Smooth muscle cell of trachea (primary cell): ENCODE measurements at places on chromosomes 13 and 19. TPM values are rescaled to one million over a fixed set of nuclear protein-coding genes. Genes with fewer than 3 reads are reported as not detected.

Gene TYROBP
- 0.33 TPM in 1 of 2 replicates, not detected in the other for total RNA-seq

Gene CRB3
- total RNA-seq = not detected in 2 replicates

Gene MEIOSIN
- not detected in 2 replicates for total RNA-seq

Gene TDRD12
- under 0.01 and 0.58 TPM in 2 replicates for total RNA-seq

Gene GSX1
- total RNA-seq = not detected in 2 replicates

Gene RCBTB1
- total RNA-seq = 24.1 and 39.7 TPM in 2 replicates

Gene MICOS13
- 28.1 and 29.5 TPM in 2 replicates for total RNA-seq

Gene ZNF582
- 2.6 and 3.6 TPM in 2 replicates for total RNA-seq

Gene SYNGR4
- total RNA-seq = not detected in 2 replicates

Gene URAD
- not detected in 2 replicates for total RNA-seq

Gene PLVAP
- 0.29 TPM in 1 of 2 replicates, not detected in the other for total RNA-seq

Gene FREM2
- not detected in 2 replicates for total RNA-seq

Gene OCEL1
- 3.1 and 3.8 TPM in 2 replicates for total RNA-seq

Gene CGB3
- not detected in 2 replicates for total RNA-seq

Gene ZNF99
- total RNA-seq = not detected in 2 replicates

Gene LRRC25
- total RNA-seq = 0.15 and 0.50 TPM in 2 replicates

Gene FAM124A
- total RNA-seq = 0.29 and 1.8 TPM in 2 replicates

Gene C19orf53
- total RNA-seq = 51.1 and 60.8 TPM in 2 replicates

Gene PLK5
- total RNA-seq = 0.17 TPM in 1 of 2 replicates, not detected in the other

Gene KLK11
- total RNA-seq = not detected in 2 replicates

Gene FCER2
- total RNA-seq = not detected in 2 replicates

Gene NFIX
- 168 and 204 TPM in 2 replicates for total RNA-seq

Gene MUC16
- not detected in 2 replicates for total RNA-seq

Gene NANOS3
- total RNA-seq = 0.66 TPM in 1 of 2 replicates, not detected in the other

Gene SLC25A42
- total RNA-seq = 7.9 and 12.4 TPM in 2 replicates

Gene CEACAM21
- total RNA-seq = not detected in 2 replicates

Gene ATP4B
- total RNA-seq = 0.17 TPM in 1 of 2 replicates, not detected in the other

Gene ATP1A3
- under 0.01 and 0.15 TPM in 2 replicates for total RNA-seq

Gene SLAIN1
- total RNA-seq = 0.15 and 0.17 TPM in 2 replicates

Gene PRTN3
- not detected in 2 replicates for total RNA-seq

Gene MATK
- 0.15 TPM in 1 of 2 replicates, not detected in the other for total RNA-seq

Gene TEAD2
- 18.8 and 24.3 TPM in 2 replicates for total RNA-seq

Gene CCDC194
- total RNA-seq = 0.15 and 0.17 TPM in 2 replicates

Gene TSEN34
- total RNA-seq = 86.1 and 105 TPM in 2 replicates

Gene ITGBL1
- total RNA-seq = 70.7 and 102 TPM in 2 replicates

Gene PCDH20
- total RNA-seq = not detected in 2 replicates

Gene CYP2A7
- not detected in 2 replicates for total RNA-seq

Gene LILRB4
- not detected in 2 replicates for total RNA-seq

Gene SEMA6B
- 0.29 and 0.50 TPM in 2 replicates for total RNA-seq

Gene HNRNPA1L2
- total RNA-seq = 2.0 and 4.9 TPM in 2 replicates

Gene PNMA8A
- 2.5 and 17.3 TPM in 2 replicates for total RNA-seq

Gene VAV1
- total RNA-seq = not detected in 2 replicates

Gene ANKRD24
- total RNA-seq = 1.0 and 5.0 TPM in 2 replicates

Gene ZNF283
- total RNA-seq = 12.6 and 16.6 TPM in 2 replicates

Gene RAB3A
- 2.0 and 5.5 TPM in 2 replicates for total RNA-seq

Gene GJB2
- 0.29 and 0.33 TPM in 2 replicates for total RNA-seq

Gene OR7C1
- not detected in 2 replicates for total RNA-seq

Gene DMPK
- 27.3 and 94.1 TPM in 2 replicates for total RNA-seq

Gene WDFY2
- total RNA-seq = 7.1 and 16.1 TPM in 2 replicates

Gene PABPC3
- 0.15 and 0.17 TPM in 2 replicates for total RNA-seq

Gene FXYD1
- 0.44 and 5.8 TPM in 2 replicates for total RNA-seq

Gene LYL1
- 0.73 and 0.99 TPM in 2 replicates for total RNA-seq

Gene PDE4A
- total RNA-seq = 6.3 and 8.7 TPM in 2 replicates
